Immature natural killer cell (primary cell): ENCODE measurements at places on chromosomes 1 and 21. TPM values are rescaled to one million over a fixed set of nuclear protein-coding genes. Genes with fewer than 3 reads are reported as not detected.

SPRR2B gene
- not detected for polyA plus RNA-seq

CCDC185 gene
- not detected for polyA plus RNA-seq

CFHR3 gene
- polyA plus RNA-seq = not detected

KIF14 gene
- 0.16 TPM for polyA plus RNA-seq

LRRC38 gene
- not detected for polyA plus RNA-seq

LCE1F gene
- polyA plus RNA-seq = not detected

HSD3B2 gene
- not detected for polyA plus RNA-seq

RSPH1 gene
- polyA plus RNA-seq = not detected

ACTL8 gene
- not detected for polyA plus RNA-seq

CDCP2 gene
- not detected for polyA plus RNA-seq

DENND2D gene
- 264 TPM for polyA plus RNA-seq

VWA5B1 gene
- polyA plus RNA-seq = not detected

ADGRL2 gene
- polyA plus RNA-seq = not detected

MROH7 gene
- polyA plus RNA-seq = not detected

AQP10 gene
- polyA plus RNA-seq = not detected

AK5 gene
- 13.6 TPM for polyA plus RNA-seq

SEC16B gene
- not detected for polyA plus RNA-seq

TAF5L gene
- 7.7 TPM for polyA plus RNA-seq

NUP210L gene
- not detected for polyA plus RNA-seq

MOV10 gene
- polyA plus RNA-seq = 20.6 TPM

SMCP gene
- polyA plus RNA-seq = not detected

C1QTNF12 gene
- not detected for polyA plus RNA-seq

SPRR1B gene
- polyA plus RNA-seq = not detected

CD34 gene
- not detected for polyA plus RNA-seq

PGM1 gene
- 67.4 TPM for polyA plus RNA-seq

ALX3 gene
- polyA plus RNA-seq = not detected

MYCL gene
- 0.83 TPM for polyA plus RNA-seq

FOXE3 gene
- polyA plus RNA-seq = not detected

GBP7 gene
- polyA plus RNA-seq = not detected

LYSMD1 gene
- polyA plus RNA-seq = not detected

OXCT2 gene
- polyA plus RNA-seq = 0.24 TPM

SPATC1L gene
- polyA plus RNA-seq = 10.8 TPM

SRRM1 gene
- 103 TPM for polyA plus RNA-seq

SPOCD1 gene
- polyA plus RNA-seq = 0.46 TPM

SORT1 gene
- 0.54 TPM for polyA plus RNA-seq

CLCA1 gene
- not detected for polyA plus RNA-seq

DSCAM gene
- not detected for polyA plus RNA-seq

KRTAP12-2 gene
- not detected for polyA plus RNA-seq
